Gastrocnemius medialis (tissue), 4 donors: ENCODE measurements at places on chromosomes 5 and 9. TPM values are rescaled to one million over a fixed set of nuclear protein-coding genes. Genes with fewer than 3 reads are reported as not detected.
A peak's percentile ranks its signal among the peaks of the same experiment; 100 is the strongest.

The MGAT1 gene
- total RNA-seq: 100 TPM

GRCh38 chr5:76960004-76960625 is 7.3 kb downstream of the CRHBP start:
- H3K27ac ChIP-seq: no peak overlapping the region
- DNase-seq: no peak
- no peaks in the 10 kb centered on the region for H3K4me1 ChIP-seq
- H3K36me3 ChIP-seq: no peaks in the 10 kb centered on the region
- H3K27me3 ChIP-seq: no peaks in the 10 kb centered on the region
- H3K4me3 ChIP-seq: no peak overlapping the region

The SLF1 gene
- 1.0 TPM for total RNA-seq

- peak; percentile 54 for DNase-seq
- H3K4me1 ChIP-seq: peaks cover 13% of the 10 kb centered on the region
- no peak overlapping the region for H3K4me3 ChIP-seq
- H3K27me3 ChIP-seq: no peaks in the 10 kb centered on the region
Observed at GRCh38 chr9:136619742-136620440, 42.8 kb upstream of the EGFL7 start.

DNA sequence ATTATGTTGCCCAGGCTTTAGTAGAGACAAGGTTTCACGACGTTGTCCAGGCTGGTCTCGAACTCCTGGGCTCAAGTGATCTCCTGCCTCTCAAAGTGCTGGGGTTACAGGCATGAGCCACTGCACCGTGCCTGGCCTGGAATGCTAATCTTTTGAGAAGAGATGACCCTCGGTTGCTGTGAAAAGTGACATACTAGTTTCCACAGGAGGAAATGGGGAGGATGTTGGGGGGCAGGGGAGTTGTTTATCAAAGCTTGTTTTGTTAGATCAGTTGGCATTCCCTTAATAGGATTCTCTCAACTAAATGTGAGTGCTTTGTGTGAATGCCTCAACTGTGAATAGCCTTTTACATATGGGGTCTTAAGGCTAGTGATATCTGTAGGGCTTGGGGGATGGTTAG is 16.4 kb upstream of the MATR3 start:
- peak overlapping the region; percentile 98 for H3K27ac ChIP-seq
- no peak for DNase-seq
- no peaks in the 10 kb centered on the region for H3K36me3 ChIP-seq
- no peak overlapping the region for H3K4me3 ChIP-seq
- H3K27me3 ChIP-seq: no peaks in the 10 kb centered on the region

The LRRC19 gene
- not detected for total RNA-seq

GRCh38 chr5:66529704-66530103 is 66.5 kb upstream of the MAST4 start:
- DNase-seq: no peak
- H3K27me3 ChIP-seq: no peaks in the 10 kb centered on the region
- no peaks in the 10 kb centered on the region for H3K4me1 ChIP-seq
- no peak overlapping the region for H3K27ac ChIP-seq

DNA sequence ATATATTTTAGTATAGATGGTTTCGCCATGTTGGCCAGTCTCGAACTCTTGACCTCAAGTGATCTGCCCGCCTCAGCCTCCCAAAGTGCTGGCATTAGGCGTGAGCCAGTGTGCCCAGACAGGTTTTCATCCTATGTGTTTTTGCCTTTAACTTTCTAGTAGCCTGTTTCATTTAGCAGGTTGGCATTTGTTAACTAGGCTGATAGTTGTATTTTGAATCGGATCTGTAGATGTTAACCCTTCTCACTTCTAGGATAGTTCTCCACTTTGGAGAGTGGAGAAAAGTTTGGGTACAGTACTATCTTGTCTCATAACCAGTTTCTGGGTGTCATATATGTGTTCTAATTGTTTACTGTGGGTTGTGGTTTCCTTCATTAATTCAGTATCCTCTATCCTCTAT is 7.3 kb upstream of the FGF18 start:
- H3K27me3 ChIP-seq: no peaks in the 10 kb centered on the region
- no peak for DNase-seq
- no peaks in the 10 kb centered on the region for H3K4me1 ChIP-seq
- peaks cover 5% of the 10 kb centered on the region for H3K36me3 ChIP-seq
- no peak overlapping the region for H3K27ac ChIP-seq
- no peak overlapping the region for H3K4me3 ChIP-seq

The TMEM8B gene
- total RNA-seq: 5.9 TPM

GRCh38 chr9:94018628-94019027 is 63.5 kb upstream of the BARX1 start:
- H3K36me3 ChIP-seq: no peaks in the 10 kb centered on the region
- no peak for DNase-seq
- H3K27ac ChIP-seq: no peak overlapping the region
- no peaks in the 10 kb centered on the region for H3K4me1 ChIP-seq
- no peaks in the 10 kb centered on the region for H3K27me3 ChIP-seq
- H3K4me3 ChIP-seq: no peak overlapping the region

DNA sequence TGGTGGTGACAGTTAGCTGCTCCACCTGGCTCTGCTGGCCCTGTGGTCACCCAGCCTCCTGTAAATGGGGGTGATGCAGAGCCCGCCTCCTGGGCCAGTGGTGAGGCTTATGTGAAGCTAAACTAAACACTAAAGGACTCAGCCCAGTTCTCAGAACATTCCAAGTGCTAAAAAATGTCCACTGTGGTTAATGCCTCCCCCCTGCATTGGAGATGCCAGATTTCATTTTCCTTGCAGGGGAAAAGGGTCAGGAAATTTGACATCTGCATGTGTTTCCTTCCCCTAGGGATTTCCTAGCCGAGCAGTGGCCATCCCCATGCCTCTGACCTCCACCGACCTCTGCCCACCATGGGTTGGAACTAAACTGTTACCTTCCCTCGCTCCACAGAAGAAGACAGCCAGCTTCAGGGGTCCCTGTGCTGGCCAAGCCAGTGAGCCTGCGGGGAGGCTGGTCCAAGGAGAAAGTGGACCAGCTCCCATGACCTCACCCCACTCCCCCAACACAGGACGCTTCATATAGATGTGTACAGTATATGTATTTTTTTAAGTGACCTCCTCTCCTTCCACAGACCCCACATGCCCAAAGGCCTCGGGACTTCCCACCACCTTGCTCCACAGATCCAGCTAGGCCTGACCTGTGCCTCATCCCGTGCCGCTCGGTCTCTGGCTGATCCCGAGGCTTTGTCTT is 13.0 kb downstream of the CD74 start:
- H3K4me3 ChIP-seq: no peak overlapping the region
- H3K36me3 ChIP-seq: peaks cover 66% of the 10 kb centered on the region
- no peak for DNase-seq
- no peaks in the 10 kb centered on the region for H3K27me3 ChIP-seq
- H3K27ac ChIP-seq: no peak overlapping the region
